Activated CD4-positive, CD25-positive, alpha-beta regulatory T cell (primary cell): ENCODE measurements at places on chromosomes 1 and 21.

GRCh38 chr21:45849651-45850050, 131.9 kb upstream of the COL6A1 start:
- no peak for DNase-seq

GRCh38 chr1:234125283-234125682, 220.8 kb downstream of the SLC35F3 start:
- DNase-seq: no peak

GRCh38 chr1:234968451-234968850, 160.2 kb downstream of the TOMM20 start:
- no peak for DNase-seq

- no peak for DNase-seq
Observed at GRCh38 chr1:70222716-70223235, 1.6 kb downstream of the SRSF11 start.

- no peak for DNase-seq
Observed at GRCh38 chr1:221530791-221531190, 211.1 kb downstream of the DUSP10 start.

DNA sequence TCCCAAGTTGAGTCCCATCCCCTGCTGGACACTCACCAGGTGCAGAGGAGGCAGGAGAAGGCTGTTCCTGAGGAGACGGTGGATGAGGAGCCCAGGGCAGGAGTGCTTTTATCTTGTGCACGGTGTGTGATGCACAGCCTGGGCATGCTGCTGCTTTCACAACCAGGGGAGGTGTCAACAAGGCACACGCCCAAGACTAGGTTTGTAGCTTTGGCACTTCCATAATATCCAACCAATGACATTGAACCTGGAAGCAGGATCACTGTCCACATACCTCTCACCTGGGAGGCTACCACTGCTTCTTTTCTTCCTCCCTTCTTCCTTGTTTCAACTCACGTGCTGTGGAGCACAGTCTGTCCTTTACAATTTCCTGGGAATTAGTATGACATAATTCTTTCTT, at the start of gene LCE3D:
Gene LCE3D, minus strand, starts transcription at position 84 of the 400 bp plus-strand sequence. CDS start 580 bp downstream, outside the sequence.
- DNase-seq: no peak

GRCh38 chr21:15058854-15059263, 5.9 kb downstream of the NRIP1 start:
- DNase-seq: no peak

DNA sequence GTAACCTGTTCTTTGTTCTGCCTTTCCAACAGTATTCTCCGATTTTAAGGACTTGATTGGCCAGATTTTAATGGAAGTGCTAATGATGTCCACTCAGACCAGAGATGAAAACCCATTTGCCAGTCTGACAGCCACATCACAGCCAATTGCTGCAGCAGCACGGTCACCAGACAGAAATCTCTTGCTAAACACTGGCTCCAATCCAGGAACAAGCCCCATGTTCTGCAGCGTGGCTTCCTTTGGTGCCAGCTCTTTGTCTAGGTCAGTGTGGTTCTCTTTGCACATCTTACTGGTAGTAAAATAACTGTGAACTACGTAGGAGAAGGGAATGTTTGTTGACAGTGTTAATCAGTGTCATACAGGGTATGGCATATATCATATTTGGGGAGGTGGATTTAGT, 72.7 kb downstream of the UBE4B start:
- no peak for DNase-seq

DNA sequence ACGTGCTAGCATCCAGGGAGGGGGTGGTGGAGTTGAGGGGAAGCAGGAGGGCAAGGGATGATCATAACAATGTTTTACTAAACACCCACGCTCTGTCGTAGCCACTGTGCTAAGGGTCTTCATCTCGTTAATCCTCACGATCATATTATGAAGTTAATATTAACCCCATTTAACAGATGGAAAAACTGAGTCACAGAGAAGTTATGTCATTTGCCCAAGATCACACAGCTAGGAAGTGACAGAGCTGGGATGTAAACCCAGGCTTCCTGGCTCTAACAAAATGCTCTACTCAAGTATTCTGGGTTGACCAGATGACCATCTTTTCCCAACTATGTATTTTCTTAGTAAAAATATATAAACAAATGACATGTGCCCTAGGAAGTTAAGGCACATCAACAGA, 88.7 kb downstream of the TAS1R2 start:
- DNase-seq: no peak

- no peak for DNase-seq
Observed at GRCh38 chr1:57678138-57678537, 254.3 kb upstream of the DAB1 start.

DNA sequence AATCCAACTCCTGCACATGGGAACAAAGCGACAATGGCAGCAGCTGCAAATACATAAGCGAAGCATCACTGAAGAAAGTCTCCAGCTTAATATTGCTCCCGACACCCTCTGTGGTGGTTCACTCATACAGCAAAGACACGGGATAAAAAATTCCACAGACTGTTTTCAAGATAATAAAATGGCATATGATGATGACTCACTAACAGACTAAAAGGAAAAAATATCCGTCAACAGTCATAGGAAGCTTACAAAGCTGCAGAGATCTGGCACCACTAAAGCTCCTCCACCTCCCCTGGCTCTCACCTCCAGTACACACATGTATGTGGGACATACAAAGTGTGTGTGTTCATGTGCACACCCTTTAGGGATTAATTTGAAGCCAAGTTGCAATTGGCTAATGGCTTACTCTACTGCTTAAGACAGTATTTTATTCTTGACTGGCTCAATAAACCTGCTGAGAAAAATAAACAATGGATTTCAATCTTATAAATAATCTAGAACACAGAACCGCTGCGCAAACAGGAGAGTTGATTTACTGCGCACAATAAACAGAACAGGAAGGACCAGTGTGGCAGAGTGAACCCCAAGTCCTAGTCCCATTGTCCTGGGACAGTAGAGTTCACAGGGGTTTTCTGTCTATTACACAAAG, 94.4 kb downstream of the SLC45A1 start:
- DNase-seq: no peak

- DNase-seq: no peak
Observed at GRCh38 chr1:2875707-2876561, 74.4 kb upstream of the TTC34 start.

- DNase-seq: no peak
Observed at GRCh38 chr1:25805863-25806225, 5.9 kb downstream of the SELENON start.
